ENCODE measurements at places on chromosomes 6 and 20.

GRCh38 chr6:159149641-159150040 is 19.6 kb upstream of the FNDC1 start:
- DNase-seq, result no peak

DNA sequence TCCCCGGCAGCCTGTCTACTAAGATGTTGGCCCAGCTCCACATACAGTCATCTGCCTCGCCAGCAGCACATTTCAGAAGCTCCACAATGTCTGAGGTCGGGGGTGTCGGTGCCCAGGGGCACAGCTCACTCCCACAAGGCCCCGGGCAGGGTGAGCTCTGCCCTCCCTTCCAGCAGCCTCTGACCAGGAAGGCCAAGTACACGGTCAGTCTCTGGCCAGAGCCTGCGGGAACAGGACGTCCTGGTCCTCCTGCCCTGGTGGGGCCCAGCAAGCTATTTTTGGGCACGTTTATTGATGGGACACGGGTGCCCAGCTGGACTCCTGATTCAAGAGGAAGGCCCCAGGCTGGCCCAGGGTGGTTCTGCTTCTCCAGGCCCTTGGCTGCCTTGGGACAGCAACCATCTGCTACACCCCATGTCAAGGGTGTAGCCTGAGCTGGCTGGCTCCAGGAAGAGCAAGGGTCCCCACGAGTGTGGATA is 114.9 kb upstream of the PTPN1 start:
- no peak for DNase-seq

GRCh38 chr6:47917811-47918210 is 136.0 kb downstream of the OPN5 start:
- no peak for DNase-seq

DNA sequence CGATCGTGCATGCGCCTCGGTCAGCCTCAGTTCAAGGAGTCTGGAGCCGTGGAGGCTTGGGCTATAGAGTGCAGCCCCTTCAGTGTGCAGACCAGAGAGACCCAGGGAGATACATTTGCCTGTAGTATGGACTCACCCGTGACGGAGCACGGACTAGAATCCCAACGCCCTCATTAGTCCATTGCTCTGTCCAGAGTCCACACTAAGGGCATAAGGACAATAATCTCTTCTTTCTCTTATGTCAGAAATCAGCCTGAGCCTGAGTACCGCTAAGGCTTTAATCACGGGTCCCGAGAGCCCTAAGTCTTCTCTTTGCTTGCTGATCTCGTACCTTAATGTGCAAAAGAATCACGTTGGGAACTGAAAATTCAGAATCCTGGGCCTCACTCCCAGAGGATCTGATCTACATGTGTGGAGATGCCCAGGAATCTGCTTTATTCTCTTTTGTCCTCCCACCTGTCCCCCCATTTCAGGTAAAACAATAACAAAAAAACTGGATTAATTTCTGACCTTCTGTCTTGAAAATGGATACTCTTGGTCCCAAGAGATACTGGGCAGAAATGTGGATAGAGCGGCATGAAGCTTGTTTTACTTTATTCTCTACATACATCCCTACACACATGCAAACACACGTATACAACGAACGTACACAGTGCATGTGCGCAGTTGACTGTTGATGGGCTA is 671 bp downstream of the BPHL start:
- no peak for DNase-seq

DNA sequence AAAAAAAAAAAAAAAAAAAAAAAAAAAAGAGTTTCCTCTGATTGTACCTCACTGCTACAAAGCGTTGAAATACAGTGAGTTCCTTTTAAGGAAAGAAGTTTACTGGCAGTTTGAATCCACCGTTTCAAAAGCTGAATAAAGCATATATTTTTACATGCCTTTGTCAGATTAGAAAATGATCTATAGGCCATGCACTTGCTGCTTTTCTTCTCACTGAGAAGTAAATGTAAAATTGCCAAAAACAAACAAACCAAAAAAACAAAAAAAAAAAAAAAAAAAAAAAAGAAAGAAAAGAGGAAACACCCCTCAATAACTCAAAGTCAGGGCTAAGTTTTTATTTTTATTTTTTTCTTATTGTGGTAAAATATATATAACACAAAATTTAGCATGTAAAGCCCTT is 81.9 kb downstream of the LYRM4 start:
- DNase-seq, result no peak
